ENCODE measurements at places on chromosomes 3 and 15. TPM values are rescaled to one million over a fixed set of nuclear protein-coding genes. Genes with fewer than 3 reads are reported as not detected.

DNA sequence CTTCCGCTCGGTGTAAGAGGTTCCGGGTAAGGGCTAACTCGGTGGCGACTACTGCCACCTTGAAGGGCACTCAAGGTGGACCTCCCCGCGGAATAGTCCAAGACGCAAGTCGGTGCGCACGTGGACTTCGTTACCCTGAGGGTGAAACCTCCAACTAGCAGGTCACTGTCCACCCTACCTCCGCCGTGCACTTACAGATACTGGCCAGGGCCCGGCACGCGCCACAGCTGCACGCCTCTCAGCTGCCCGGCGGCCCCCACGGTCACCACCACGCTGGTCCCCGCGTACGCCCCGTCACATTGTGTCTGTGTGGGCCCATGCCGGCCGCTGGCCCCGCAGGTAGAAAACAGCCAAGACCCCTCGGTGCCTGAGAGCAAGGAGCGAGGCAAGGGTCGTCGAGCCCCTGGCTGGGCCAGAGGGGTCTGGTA, 1.1 kb downstream of the LTK start:
- DNase-seq: no peak
- peak overlapping the region; percentile 57 for H3K4me3 ChIP-seq
- peaks cover 21% of the 10 kb centered on the region for H3K4me1 ChIP-seq
- peaks cover 37% of the 10 kb centered on the region for H3K27me3 ChIP-seq
- H3K36me3 ChIP-seq: peaks cover 9% of the 10 kb centered on the region

GRCh38 chr3:52197499-52197841, 490 bp upstream of the ALAS1 start:
- peaks cover 4% of the 10 kb centered on the region for H3K27me3 ChIP-seq
- H3K4me3 ChIP-seq: peak overlapping the region; percentile 99
- H3K4me1 ChIP-seq: peaks cover 48% of the 10 kb centered on the region
- DNase-seq: no peak
- peaks cover 24% of the 10 kb centered on the region for H3K36me3 ChIP-seq

DNA sequence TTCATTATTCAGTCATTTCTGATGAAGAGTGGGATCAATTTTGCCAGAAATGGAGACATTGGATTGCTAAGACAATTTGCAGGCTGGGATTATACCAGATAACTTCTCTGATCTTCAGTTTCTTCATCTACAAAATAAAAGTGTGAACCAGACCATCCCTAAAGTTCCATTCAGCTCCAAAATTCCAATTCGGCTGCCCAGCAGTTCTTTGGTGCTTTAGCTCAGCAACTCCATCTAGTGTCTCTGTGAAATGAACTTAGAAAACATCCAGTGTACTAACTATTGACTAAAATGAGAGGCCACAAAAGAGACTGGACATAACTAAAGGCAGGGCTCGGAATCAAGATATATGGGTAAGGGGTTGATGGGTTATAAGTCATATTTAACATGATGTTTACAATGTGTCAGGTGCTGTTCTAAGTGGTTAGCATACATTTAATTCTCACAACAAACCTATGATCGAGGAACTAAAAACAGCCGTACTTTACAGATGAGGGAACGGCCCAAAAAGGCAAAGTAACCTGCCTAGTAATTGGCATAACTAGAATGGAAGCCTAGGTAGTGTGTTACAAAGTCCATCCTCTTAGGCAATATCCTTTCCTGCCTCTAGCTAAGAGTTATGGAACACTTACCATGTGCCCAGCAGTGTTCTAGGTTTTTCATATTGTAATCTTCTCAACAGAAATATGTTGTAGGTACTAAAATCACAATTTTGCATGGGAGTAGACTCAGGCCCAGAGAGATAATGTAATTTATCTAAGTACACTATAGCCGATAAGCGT, 17.0 kb downstream of the THAP10 start:
- DNase-seq: no peak
- H3K27me3 ChIP-seq: peaks cover 37% of the 10 kb centered on the region
- H3K36me3 ChIP-seq: no peaks in the 10 kb centered on the region
- H3K27ac ChIP-seq: no peak overlapping the region

- no peak for DNase-seq
- no peaks in the 10 kb centered on the region for H3K36me3 ChIP-seq
- no peak overlapping the region for H3K4me3 ChIP-seq
- no peaks in the 10 kb centered on the region for H3K4me1 ChIP-seq
- no peak overlapping the region for H3K27ac ChIP-seq
Observed at GRCh38 chr15:69848551-69849231, 249.0 kb downstream of the TLE3 start.

DNA sequence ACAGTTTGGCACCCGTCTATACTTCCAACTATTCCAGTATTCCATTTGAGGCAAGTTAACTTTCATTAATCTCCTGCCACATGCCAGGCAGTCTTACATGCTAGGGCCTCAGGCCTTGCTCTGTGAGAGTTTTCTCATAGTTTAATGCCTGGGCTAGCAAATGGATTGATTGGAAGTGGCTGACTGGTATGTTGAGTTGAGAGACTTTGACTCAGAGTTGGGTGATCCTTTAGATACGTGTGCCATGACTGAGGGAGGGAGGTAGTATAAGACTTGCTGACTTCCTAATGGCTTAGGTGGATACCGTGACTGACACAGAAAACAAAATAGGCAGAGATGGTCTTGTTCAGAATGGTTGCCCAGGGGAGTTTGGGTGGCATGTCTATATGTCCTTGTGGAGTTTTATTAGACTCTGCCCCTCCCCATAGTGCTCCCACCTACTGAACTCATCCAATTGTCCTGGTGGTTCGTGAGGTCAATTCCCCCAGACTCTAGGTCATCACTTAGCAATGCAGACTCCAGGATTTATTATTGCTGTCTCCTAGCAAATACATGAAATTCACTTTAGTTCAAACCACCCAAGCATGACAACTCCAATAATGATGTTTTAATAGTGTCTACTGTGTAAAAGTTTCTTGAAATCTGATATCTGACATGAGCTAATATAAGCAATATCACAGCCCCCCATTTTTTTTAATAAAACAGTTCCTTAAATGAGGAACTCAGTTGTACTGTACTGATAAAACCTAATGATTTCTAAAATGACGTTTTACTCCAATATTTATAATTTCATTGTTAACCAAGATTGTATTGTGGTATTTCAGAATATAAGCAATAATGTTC, 413.9 kb upstream of the MDFIC2 start:
- no peak for DNase-seq
- peaks cover 4% of the 10 kb centered on the region for H3K27me3 ChIP-seq
- H3K36me3 ChIP-seq: no peaks in the 10 kb centered on the region
- no peaks in the 10 kb centered on the region for H3K4me1 ChIP-seq
- H3K4me3 ChIP-seq: no peak overlapping the region
- H3K27ac ChIP-seq: no peak overlapping the region

- no peaks in the 10 kb centered on the region for H3K27me3 ChIP-seq
- no peak overlapping the region for H3K4me3 ChIP-seq
- peaks cover 16% of the 10 kb centered on the region for H3K36me3 ChIP-seq
- peaks cover 9% of the 10 kb centered on the region for H3K4me1 ChIP-seq
- DNase-seq: no peak
- H3K27ac ChIP-seq: no peak overlapping the region
Observed at GRCh38 chr3:18533039-18533438, 107.9 kb upstream of the SATB1 start.

GRCh38 chr3:32216172-32216783, 22.2 kb upstream of the CMTM8 start:
- no peaks in the 10 kb centered on the region for H3K36me3 ChIP-seq
- H3K27ac ChIP-seq: no peak overlapping the region

DNA sequence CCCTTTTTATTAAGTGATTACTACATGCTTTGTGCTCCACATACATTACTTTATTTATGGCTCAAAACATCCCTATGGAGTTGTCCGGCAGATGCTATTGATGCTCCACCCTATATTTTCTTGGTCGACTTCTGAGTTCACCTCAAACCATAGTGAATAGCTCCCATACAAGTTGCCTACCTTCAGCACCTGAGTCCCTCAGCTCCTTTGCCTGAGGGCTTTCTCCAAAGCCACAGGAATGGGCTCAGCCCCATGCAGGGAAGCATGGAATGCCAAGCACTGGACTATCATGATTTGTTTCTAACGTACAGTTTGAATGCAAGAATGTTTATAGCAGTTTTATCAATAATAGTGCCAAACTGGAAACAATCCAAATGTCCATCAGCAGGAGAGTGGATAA, 124.8 kb upstream of the TNIK start:
- H3K4me1 ChIP-seq: no peaks in the 10 kb centered on the region
- H3K27ac ChIP-seq: no peak overlapping the region
- H3K36me3 ChIP-seq: no peaks in the 10 kb centered on the region
- DNase-seq: no peak

DNA sequence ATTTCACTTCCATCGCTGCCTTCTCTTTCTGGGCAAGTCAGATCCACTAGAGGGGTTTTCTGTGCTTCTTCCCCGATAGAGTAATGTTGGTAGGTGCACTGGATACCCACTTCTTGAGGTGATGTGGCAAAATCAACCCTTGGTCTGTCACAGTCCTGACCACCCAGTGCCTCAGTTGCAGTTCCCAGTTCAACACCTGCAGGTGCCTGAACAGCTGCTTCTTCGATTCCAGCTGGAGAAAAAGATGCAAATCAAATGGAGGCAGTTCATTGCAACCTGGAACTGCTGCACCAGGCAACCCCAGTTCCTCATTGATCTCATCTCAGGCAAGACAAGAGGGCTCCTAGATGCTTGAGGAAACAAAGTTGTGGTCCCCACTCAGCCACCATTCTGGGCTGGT, 186.6 kb downstream of the UBE2E2 start:
- H3K4me1 ChIP-seq: peaks cover 6% of the 10 kb centered on the region
- H3K4me3 ChIP-seq: no peak overlapping the region

DNA sequence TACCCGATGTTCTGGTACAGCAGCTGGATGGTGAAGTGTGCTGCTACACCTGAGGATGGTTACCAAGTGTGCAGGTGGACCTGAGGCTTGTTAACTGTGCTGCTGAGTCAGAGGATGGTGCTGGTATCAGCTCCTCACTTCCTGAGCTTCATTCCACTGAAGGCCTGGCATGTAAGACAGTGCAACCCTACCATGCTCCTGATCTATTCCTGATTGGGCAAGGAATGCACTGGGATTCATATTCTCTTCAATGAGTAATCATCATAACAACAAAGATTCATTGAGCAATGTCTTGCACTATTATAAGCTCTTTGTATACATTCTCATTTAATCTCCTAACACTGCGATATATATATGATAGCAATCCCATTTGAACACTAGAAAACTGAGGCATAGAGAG, 62.9 kb upstream of the THSD4 start:
- no peak for DNase-seq
- no peaks in the 10 kb centered on the region for H3K36me3 ChIP-seq
- H3K27me3 ChIP-seq: peaks cover 6% of the 10 kb centered on the region
- no peak overlapping the region for H3K27ac ChIP-seq
- no peak overlapping the region for H3K4me3 ChIP-seq

DNA sequence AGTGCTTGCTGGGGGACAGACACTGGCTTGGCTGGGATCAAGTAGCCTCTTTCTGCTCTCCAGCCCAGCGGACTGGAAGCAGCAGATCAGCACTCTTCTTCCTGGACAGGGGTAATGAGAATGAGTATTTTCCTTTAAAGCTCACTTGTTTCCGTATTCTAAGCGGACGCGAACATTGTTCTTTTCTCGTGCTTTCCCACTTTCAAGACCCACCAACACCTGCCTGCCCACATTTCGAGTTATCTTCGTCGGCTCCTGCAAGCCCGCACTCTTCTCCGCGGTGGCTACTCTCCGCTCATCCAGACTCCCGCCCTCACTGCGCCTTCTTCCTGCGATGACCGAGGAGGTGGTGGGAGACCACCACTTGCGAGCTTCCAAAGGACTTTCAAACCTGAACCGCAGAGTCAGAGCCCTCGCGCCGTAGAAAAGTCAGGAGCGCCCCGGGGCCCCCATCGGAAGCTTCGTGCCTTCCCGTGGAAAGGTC, 1.6 kb upstream of the PPM1L start:
- peaks cover 23% of the 10 kb centered on the region for H3K4me1 ChIP-seq
- H3K4me3 ChIP-seq: peak overlapping the region; percentile 92
- peak; percentile 18 for DNase-seq

GRCh38 chr3:12906916-12907290, 65.5 kb upstream of the RPL32 start:
- no peak overlapping the region for H3K4me3 ChIP-seq
- no peak for DNase-seq
- H3K27ac ChIP-seq: no peak overlapping the region
- no peaks in the 10 kb centered on the region for H3K27me3 ChIP-seq
- peaks cover 2% of the 10 kb centered on the region for H3K36me3 ChIP-seq

RETNLB gene
- not detected for total RNA-seq

CPA3 gene
- not detected for total RNA-seq

KLF15 gene
- 0.42 TPM for total RNA-seq

ARNT2 gene
- total RNA-seq: not detected

PLA2G4D gene
- total RNA-seq: not detected

FRMD4B gene
- total RNA-seq: 7.1 TPM

PAK6 gene
- total RNA-seq: 0.18 TPM

REC114 gene
- total RNA-seq: not detected
